ENCODE measurements at places on chromosomes 4 and X.

GRCh38 chr4:65880594-65880993 is 210.3 kb upstream of the EPHA5 start:
- no peak for DNase-seq

DNA sequence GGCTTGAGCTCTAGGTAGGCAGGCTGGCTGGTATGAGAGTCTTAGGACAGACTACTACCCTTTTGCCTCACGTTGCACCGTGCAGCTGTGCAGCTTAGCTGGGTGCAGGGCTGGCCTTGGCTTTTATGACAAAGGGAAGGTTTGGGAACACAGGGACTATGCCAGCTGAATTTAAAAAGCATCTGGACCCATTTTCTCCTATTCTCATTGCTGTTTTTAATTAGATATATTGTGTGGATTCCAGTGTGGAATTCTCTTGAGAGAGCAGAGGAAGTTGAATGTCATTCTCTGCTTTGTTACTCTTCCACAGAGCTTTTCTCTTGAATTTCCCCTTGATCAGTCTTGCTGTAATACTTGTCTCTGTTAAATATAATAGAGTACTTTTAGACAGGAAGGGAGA is 192.7 kb downstream of the ZNF330 start:
- no peak for DNase-seq

DNA sequence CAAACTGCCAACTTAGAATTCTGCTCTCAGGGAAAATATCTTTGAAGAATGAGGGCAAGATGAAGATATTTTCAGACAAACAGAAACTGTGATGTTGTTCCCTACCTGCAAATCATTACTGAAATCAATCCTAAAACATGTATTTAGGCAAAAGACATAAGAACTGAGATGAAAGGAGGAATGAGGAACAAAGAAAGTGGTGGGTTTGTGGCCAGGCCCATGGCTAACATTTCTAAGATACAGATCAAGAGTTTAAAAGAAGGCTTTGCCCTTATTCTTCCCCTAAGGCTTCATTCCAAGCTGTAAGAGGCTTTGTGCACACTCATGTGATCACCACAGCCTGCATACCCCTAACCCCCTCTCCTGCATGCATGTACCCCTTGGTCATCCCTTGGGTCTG is 46.5 kb downstream of the ADGRG2 start:
- no peak for DNase-seq

GRCh38 chrX:132001127-132001526 is 22.0 kb upstream of the STK26 start:
- DNase-seq: no peak

DNA sequence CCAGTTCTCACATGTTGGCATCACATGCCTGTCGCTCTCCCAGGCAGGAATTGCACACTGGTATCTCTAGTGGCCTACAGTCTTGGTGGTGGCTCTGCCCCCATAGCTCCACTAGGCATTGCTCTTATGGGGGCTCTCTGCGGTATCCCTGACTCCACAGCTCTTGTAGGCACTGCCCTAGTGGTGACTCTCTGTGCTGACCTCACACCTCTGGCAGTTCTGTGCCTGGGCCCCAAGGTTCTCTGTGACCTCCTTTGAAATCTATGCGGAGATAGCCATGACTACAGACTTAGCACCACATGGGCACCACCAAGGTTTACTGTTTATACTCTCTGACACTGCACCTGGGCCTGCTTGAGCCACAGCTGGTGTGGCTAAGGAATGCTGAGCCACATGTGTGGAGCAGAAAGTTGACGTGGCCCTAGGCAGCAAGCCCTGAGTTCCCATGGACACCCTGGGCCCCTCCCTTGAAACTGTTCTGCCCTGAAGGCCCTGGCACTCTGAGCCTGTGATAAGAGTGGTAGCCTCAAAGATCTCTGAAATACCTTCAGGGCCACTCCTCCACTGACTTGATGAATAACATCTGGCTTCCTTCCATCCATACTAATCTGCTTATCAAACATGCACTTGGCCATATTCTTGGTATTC is 8.0 kb downstream of the SLC9B1 start:
- no peak for DNase-seq

DNA sequence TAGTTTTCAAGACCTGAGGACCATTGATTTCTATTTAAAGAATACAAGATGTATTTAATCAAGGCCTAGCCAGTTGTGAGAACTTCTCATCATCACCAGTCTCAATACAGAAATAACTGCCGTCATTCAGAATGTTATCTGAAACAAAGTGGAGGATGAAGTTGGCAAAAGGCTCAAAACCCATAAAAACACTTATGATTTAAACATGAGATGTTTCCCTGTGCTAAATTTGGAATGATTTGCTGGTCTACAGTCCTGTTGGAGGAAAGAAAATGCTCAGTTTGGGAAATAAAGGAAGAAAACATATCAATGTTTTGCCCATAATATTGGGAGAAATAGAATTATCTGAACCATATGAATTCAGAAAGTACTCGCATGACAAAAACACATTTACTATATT is 192.2 kb downstream of the ADGRA3 start:
- DNase-seq: no peak

DNA sequence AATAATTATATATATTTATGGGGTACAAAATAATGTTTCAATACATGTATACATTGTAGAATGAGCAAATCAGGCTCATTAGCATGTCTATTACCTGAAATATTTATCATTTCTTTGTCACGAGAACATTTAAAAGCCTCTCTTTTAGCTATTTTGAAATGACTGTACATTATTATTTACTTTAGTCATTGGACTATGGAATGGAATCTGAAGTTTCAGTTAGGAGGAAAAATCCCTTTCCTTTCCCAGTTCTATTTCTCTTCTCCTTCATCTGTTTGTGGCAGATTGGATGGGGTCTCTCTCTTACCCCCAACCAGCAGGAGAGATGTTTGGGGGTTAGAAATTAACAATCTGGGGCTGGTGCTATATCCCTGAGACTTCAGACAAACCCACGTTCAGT is 292.5 kb upstream of the SFRP2 start:
- DNase-seq: no peak

DNA sequence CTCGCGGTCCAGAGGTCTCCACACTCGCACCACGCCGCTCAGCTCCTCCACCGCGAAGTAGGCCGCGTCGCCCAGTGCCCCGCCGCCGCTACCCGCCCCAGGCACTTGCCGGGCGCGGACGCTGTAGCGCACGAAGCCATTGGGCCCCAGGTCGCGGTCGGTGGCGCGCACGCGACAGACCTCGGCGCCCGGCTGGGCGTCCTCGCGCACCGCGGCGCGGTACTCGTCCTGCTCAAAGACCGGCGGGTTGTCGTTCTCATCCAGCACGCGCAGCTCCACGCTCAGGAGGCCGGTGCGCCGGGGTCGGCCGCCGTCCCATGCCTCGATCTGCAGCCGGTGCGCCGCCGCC is 1.4 kb downstream of the DCHS2 start:
- DNase-seq: no peak

- DNase-seq: no peak
These were observed 63.4 kb upstream of the TMEM164 start for GRCh38 chrX:109939498-109939897.

- DNase-seq: no peak
These were observed 15.3 kb downstream of the INTU start for GRCh38 chr4:127648061-127648460.

DNA sequence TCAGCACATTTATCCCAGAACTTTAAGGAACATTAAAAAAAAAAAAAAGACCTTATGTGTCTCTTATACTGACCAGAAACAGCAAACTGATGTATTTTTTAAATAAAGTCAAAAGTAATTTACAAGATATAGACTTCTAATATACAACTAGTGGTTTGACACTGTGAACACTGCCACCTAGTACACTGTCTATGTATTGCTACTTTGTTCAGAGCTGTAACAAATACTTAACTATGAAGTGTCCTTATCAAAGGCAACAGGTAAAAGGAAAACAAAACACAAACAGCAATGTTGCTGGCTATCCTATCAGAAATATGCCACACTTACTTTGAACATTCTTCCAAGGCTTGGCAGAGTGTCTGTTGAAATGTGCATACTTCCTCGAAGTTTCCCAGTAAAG is 60.4 kb downstream of the CD40LG start:
- DNase-seq: no peak

- DNase-seq: no peak
These were observed 539.7 kb upstream of the GRID2 start for GRCh38 chr4:91764085-91764484.

DNA sequence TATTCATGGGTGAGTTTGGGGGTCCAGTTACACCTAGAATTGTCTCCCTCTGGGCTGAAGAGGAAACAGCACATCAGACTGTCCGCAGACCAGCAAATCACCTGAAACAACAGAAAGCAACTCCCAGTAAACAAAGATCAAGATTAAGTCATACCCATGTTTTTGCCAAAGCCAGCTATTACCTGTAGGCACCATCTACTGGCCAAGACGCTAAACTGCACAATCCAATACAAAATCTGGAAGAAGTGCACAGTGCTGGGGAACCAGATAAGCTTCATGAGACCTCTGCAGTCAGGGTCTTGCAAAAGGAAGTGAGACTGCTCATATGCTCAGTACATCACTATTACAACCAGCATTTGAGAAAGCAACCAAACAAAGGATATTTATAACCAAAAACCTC is 157.5 kb upstream of the ITM2A start:
- no peak for DNase-seq

DNA sequence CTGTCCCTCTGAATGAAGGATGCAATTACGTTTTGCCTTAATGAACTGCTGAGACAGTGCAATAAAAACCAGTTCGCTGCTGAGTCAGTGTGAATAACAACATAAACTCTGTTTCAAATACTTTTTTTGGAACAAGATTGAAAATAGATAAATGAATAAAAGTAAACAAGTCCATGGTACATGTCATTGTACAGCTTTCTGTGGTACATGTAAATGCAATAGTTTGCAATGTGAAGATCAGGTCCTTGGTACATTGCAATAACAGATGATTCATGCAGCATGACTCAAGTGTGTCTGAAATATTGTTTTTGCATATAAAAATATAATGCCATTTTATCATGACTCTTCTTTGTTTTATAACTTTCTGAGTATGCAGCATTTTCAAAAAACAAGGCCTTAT is 193.4 kb upstream of the PACRGL start:
- DNase-seq: no peak

DNA sequence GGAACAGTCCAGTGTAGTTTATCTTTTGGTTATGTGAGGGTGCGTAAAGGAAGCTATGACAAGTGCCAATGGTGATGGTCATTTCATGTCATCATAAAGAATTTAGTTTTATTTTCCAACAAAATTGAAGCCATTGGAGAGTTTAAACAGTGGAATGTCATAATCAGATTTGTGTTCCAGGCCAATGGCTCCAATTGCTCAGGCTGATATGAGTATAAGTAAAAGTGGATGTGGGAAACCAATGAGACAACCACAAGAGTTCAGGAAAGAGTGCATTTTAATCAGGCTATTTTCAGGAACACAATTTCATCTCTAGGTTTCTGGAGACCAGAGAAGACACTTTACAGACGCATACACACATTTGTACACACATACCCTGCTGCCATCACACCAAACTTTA is 20.7 kb downstream of the SPANXC start:
- no peak for DNase-seq

DNA sequence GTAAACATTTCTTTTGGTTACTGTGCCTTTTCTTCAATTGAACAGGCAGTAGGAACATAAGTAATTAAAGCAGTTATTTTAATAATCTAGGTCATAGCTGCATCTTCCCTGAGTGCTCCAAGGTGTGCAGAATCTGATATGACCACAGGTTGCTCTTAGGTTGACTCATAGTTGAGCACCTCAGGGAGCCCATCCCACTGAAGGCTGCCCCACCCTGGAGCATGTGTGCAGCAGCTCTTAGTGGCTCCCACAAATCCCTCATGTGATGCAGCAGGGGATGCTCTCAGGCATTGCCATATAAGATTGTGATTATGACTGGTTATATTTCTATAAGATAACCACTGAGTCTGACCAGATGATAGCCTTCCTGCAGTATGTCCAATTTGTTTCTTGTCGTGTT is 72.3 kb downstream of the ZNF518B start:
- DNase-seq: no peak

DNA sequence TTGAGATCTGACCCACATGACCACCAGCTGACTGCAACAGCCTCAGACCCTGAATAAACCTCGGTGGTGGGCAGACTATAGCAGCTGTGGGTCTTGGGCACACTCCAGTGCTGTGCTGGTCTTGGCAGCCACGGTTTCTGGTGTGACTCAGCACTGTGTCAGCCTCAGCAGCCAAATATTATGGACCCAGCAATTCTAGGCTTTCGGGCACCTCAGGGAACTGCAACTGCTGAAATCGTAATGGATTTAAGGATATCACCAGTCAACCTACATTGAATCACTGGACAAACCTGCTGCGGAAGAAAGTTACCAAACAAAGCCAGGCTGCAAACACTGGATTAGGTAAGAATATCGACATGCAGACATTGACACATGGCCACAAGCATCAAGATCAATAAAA is 10.5 kb upstream of the UBE2NL start:
- no peak for DNase-seq

DNA sequence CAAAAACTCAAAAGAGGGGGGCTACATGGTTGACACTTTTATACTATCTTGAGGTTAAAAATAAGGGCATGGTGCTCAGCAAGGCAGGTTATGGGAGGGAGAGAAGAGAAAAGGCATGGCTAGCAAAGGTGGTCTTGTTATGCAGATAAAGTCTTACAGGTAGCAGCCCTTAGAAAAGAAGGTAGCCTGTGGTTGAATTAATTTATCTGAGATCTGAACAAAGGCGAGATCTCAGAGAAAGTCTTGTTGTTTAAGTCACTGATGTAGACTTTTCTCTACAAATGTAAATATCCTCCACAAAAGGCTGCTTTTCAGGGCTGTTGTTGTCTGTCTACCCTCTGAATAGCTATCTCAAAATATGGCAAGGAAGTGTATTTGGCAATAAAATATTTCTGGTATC is 1250.4 kb downstream of the PCDH18 start:
- no peak for DNase-seq

GRCh38 chrX:38937400-38937799 is 136.1 kb downstream of the MID1IP1 start:
- DNase-seq: no peak

DNA sequence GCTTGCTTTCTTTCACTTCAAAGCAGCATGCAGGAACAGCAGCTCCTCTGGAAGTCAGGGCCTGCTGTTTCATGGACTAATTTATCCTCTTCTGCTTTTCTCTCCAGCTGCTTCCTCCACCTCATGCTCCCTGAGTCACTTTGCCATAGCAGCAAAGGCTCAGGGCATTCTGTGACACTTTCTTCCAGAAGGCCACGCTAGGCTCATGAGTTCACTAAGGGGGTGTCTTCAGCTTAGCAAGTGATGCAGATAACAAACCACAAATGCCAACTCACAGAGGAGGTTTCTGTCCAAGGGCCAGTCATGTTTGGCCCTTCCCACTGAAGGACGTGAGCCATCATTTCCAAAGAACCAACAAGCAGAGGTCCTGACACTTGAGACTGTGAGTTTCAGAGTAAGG is 200.2 kb downstream of the ADGRA3 start:
- no peak for DNase-seq

GRCh38 chr4:149113804-149114430 is 671.7 kb upstream of the NR3C2 start:
- no peak for DNase-seq

- DNase-seq: no peak
These were observed 7.1 kb downstream of the NHSL2 start for GRCh38 chrX:71917621-71918343.

Measured in CD4-positive, alpha-beta T cell treated with Interferon gamma for 1 hour (primary cell).